ENCODE measurements at places on chromosomes 4 and X.

GRCh38 chrX:77966361-77966760 lies 3.1 kb downstream of the PGAM4 start:
- DNase-seq: no peak

DNA sequence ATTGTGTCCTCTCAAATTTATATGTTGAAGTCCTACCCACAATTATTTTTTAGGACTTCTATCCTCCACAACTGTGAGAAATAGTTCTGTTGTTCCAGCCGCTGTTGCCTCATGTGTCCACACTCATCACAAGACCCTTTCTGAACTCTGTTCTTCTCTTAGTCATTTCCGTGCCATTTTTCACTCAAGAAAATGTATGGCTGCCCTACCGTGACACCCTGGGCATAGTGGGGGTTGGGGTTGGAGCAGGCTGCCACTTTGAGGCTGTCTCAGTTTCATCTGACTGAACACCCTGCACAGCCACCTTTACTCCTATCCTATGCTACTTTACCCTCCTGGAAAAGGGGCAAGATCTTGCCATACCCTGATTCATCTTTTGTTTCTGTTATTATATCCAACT lies 319.1 kb downstream of the TENM3 start:
- DNase-seq: no peak

- DNase-seq: no peak
Observed at GRCh38 chr4:39043861-39044363, 11.7 kb upstream of the TMEM156 start.

DNA sequence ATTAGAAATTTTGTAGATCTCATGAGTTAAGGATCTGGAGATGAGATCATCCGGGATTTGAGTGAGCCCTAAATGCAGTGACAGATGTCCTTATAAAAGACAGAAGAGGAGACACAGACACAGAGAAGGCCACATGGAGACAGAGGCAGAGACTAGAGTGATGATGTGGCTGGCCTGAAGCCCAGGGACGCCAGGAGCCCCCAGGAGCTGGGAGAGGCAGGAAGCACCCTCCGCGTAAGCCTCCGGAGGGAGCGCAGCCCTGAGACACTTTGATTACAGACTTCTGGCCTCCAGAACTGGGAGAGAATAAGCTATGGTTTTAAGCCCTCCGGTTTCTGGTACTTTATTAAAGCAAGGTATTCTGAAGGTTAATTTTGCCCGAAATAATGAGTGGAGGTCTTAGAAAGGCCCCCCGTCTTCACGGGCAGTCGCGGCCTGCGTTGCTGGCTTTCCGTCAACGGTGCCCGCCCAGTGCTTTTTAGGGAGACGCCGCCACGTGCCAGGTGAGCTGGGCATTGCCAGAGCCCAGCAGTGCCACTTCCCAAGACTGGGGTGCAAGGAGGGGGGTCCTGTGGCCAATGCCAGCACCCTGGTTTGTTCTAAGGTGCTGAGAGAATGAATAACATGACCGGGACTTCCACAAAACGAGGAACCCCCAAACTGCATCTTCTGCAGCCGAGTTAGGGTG lies 8.1 kb downstream of the DHRSX start:
- no peak for DNase-seq

- DNase-seq: peak; percentile 85
Observed at GRCh38 chrX:9899640-9900111, 67.5 kb upstream of the CLDN34 start.

GRCh38 chr4:106426069-106426468 lies 57.5 kb upstream of the GIMD1 start:
- DNase-seq: no peak

DNA sequence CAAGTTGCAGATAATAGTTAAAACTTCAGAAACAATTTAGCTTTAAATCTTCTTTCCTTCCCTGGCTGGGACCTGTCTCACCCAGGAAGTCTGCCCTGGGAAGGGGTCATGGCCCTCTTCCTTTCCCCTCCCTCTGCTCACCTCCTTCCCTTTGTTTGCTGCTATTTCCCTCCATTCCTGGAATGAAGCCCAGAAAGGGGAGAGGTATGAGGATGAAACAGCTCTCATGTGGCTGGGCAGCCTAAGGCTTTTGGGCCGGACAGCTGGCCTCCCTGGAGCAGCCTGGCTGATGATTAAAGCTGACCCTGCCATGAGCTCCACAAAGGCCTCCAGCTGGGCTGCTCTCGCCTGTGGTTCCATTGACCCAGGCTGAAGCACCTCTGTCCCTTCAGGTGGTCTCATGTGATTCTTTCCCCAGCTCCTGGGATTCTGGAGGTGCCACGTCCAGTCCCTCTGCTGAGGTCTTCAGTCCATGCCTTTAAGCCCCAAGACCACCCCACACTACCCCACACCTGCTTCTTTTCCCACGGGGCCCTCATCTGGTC lies 202.1 kb downstream of the PTTG2 start:
- DNase-seq: no peak

DNA sequence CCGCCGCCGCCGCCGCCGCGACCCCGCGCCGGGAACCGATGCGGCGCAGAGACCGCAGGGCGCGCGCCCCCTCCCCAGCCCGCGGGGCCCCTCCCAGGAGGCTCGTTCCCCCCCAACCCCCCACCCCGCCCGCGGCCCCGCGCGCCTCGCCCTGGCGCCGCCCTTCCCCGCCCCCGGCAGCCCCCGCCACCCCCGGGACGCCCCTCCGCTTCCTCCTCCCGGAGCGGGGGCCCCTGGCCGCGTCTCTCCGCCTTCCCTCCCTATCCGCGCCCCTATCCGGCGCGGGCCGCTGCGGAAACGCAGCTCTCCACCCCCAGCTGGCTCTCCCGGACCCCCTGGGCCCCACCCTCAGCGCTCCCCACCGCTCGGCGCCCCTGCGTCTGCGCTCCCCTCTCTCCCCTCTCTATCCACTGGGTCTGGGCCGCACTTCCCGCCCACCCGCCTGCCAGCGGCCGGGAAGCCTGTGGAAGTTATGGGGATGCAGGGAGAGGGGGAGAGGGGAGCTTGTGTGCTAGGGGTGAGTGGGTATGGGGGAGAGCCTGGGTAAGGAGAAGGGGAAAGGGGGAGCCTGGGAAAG lies at the start of gene TMEM271:
TMEM271 (minus strand) TSS at position 51 of the 577 bp plus-strand sequence. CDS start 233 bp downstream, outside the sequence.
- DNase-seq: peak; percentile 25

DNA sequence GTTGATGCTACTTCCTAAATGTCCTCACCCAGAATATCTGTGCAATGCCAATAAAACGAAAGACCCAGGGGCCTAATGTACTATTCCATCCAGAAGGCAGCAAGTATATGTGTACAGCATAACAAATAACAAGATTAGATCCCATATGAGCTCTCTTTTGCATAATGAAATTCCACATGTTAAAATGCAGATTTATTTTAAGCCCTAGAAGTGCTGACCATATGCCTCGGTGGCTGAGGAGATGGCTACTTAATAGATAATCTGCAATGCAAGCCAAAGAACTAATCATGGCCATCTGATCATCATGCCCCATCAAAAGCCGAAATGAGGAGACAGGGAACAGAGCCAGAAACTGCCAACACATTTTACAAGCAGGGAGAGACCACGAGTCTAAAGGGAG lies 293.5 kb downstream of the KCNIP4 start:
- DNase-seq: no peak

DNA sequence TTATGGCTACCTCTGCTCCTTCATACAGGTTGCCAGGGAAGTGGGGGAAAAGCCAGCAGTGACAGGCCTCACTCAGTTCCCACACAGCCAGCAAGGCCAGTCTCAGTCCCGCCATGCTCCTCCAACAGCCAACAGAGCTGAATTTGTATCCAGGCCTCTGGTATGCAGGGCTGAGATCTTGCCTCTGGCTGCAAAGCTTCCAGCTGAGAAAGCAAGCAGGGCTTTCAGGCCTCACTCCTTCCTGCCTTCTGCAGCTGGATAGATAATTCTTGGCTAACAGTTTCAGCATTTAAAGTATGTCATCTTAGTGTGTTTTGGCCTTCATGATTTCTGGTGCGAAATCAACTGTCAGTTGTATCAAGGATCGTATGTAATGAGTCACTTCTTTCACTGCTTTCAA lies 103.6 kb downstream of the GNL3L start:
- no peak for DNase-seq

DNA sequence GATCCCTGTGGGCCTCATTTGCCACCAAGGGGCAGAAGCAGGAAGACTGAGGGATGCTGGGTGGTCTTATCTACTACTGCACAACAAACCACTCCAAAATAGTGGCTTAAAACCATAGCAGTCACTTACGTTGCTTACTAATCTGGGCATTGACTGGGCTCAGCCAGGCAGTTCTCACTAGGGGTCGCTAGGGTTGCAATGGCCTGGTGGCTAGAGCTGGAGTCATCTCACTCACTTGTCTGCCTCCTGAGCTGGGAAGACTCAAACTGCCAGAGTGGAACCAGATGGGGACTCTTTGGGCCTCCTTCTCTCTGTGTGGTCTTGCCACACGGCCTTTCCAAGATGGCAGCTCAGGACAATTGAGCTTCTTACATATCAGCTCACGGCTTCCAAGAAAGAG lies 216.3 kb upstream of the BCOR start:
- no peak for DNase-seq
